ENCODE measurements at places on chromosomes 6 and 20.

GRCh38 chr20:13644010-13644409, 5.3 kb upstream of the TASP1 start:
- no peak for DNase-seq

DNA sequence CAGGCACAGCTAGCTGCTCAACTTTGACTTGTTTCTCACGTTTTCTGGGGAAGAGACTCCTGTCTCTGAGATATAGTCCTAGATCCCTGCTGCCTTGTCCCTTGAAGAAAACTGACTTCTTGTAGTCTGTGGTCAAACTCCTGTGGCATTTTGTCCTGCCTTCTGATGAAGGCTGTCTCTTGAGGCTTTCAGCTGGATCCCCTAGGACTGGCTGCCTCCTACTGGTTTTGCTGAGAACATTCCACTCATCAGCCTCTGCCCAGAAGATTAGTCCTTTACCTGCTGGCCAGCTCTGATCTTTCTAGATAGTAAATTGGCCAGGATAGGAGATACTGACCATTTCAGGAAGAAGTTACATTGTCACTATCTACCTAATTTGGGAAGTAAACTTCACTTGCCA, 71.9 kb upstream of the CNR1 start:
- DNase-seq = no peak

- DNase-seq = no peak
These were observed 126.6 kb downstream of the VEGFA start for GRCh38 chr6:43896329-43897255.

GRCh38 chr20:42074944-42075343, 456.8 kb upstream of the CHD6 start:
- DNase-seq = no peak

DNA sequence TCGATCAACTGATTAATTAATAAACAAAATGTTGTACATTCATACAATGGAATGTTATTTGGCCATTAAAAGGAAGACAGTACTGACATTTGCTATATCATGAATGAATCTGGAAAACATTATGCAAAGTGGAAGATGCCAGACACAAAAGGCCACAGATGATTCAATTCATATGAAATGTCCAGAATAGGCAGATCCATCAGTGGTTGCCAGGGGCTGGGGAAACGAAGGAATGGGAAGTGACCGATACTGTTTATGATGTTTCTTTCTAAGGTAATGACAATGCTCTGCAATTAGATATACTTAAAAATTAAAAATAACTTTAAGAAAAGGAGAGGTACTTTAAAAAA, 37.2 kb downstream of the ELOVL5 start:
- no peak for DNase-seq

DNA sequence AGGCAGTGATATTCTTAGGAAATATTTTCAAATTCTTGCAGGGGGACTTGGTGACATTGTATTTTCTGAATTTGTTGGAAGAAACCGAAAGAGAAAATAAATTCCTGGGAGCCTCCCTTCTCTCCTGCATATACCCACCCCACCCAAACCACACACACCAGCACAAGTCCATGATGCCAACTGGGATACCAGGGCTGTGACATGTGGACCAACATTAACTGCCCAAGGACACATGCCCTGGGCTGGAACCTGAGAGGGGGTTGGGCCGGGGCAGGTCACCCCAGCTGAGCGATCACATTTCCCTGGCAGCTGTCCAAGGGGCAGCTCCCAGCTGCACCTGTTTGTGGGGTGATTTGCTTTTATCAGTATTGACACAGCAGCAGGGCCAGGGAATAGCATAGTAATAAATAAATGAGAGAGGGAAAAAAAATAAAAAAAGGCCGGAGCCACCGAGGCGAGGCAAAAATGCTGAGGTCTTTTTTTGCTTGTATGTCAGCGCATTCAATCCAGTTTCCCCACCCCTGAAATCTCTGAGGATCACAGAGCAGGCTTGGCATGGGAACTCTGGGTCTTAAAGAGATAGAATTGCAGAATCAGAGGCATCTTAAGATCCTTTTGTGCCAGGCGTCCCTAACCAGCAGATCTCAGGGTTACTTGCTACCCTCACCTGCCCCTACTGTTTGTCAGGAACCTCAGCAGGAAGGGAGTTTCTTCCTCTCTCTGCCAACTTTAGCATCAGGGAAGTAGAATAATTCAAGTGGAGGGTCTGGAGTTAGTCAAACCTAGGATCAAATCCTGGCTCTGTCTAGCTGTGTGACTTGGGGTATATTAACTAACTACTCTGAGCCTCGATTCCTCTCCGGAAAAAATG, 66.5 kb upstream of the PIM1 start:
- no peak for DNase-seq

Measured in stimulated activated CD4-positive, alpha-beta T cell treated with anti-CD3 and anti-CD28 coated beads, TNF-alpha, amount 100 ng/mL, for 1 hour (primary cell).